ENCODE measurements at places on chromosomes 16 and 17.

GRCh38 chr16:62711797-62712196, 675.6 kb upstream of the CDH8 start:
- no peak for DNase-seq

GRCh38 chr16:86874141-86874540, 295.8 kb downstream of the FOXL1 start:
- no peak for DNase-seq

DNA sequence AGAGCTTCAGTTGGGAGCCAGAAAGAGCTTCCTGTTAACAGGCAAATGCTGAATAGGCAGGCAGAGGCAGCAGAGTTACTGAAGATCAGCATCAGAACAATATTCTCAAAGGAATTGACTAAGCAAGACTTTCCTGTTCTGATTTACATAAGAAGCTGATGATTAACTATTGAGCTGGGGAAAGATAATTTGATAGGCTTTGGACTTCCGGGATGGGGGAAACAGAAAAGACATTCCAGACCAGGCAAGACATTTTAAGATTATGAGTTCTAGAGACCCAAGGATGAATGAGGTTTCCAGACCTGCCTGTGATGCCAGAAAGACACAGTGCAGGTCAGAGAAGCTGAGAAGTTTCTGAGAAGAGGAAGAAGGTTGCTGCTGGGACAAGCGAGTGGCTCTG, at the start of gene CES5A:
Gene CES5A (minus strand): TSS at position 101 of the 400 bp plus-strand sequence. CDS start 152 bp downstream, outside the sequence.
- DNase-seq: no peak

DNA sequence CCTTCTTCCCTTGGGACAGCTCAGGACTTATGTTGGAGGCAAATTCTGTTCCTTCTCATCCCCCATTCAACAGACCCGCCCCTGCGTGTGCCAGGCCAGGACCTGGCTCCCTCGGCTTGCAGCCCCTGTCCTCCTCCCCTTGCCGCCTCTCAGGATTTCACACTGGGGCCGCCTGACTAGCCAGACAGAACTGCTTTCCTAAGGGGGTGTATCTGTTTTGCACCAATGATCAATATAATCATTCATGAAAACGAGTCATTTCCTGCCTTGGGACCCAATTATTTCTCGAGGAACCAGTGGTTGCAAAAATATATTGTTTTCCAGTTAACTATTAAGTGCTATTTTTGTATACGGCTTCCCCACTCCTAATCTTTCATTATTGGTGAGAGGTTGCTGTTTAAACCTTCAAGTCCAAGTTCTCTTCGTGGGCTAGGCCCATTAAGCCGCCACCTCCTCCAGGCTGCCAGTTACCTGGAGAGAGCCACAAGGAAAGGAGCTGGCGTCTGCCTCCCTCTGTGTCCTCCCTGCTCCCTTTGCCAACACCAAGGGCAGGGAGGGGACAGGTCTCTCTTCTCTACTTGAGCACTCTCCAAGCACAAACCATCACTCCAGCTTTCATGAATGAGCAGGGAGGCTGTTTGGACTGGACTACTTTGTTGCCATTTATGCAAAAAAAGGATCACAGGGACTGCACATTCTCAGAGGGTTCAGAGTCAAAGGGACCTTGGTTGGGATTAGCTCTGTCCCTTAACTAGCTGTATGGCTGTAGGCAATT, 8.9 kb downstream of the DCAKD start:
- DNase-seq: no peak

DNA sequence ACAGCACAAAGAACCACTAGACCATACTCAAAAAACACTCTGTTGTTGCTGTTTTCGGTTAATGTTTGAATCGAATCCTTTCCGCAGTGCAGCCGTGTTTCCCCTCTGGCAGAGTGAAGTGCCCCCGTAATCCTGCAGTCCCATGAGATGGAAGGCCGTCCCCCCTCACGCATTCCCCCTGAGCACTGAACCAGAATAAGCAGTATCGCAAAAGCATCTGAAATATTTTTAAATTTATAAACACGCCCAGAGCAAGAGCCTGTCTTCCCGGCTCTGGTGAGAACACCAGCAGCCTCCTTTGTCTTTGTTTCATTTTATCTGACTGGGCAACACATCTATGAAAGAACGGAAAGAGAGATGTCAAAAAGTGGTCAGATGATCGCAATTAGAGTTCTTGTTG, 121.0 kb upstream of the ADAMTS18 start:
- no peak for DNase-seq

GRCh38 chr16:51898872-51899271, 648.1 kb downstream of the TOX3 start:
- no peak for DNase-seq

DNA sequence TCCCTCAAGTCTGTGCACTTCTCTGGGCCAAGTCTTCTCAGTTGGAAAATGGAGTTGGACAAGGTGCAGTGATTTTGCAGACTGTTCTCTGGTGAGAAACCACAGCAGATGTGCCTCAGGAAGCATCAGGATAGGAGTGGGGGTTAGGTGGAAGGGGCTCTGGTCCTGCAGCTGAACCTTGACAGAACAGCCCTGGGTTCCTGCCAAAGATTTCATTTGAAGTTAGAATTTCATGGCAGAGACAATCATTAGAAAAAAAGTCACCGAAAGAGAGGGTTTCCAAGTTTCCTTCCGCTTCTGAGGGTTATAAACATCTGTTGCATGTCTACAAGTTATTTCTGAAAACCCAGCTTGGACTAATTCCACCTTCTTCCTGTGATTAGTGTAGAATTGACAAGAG, 80.4 kb upstream of the IRX3 start:
- DNase-seq: no peak

DNA sequence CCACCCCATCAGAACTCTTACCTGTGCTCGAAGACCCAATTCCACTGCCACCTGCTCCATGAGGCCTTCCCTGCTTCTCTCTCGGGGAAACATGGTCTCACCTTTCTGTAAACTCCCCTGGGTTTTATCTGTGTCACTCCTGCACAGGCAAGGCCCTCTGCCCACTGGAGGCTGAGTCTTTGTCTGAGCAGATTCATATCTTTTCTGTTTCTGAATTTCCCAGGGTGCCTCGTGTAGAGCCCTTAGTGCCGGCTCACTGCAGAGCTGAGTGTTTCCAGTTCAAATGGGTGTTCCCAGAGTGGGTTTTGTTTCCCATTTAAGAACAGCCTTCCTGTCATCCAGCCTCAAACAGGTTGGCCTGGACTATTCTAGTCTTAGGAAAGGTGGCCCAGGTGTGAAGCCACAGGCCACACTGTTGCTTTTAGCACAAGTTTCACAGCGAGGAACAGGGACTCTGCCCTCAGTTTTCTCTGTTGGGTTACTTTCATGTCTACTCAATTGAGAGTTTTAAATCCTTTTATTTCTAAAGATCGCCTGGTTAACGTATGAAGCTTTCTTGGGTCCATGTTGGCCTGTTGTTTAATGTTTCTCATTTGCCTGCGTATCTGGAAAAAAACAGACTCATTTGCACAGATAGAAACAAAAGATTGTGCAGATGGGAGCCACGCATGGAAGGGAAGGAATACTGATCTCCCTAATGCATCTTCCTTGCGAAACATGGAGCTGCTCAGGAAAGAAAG, 228.7 kb downstream of the MSI2 start:
- no peak for DNase-seq

GRCh38 chr16:10128397-10129258, 53.6 kb downstream of the GRIN2A start:
- DNase-seq: no peak

All from NCI-H526 (cell line).